ENCODE measurements at places on chromosomes 6 and 20.

GRCh38 chr6:1230689-1231605 is 81.0 kb upstream of the FOXQ1 start:
- DNase-seq: no peak

DNA sequence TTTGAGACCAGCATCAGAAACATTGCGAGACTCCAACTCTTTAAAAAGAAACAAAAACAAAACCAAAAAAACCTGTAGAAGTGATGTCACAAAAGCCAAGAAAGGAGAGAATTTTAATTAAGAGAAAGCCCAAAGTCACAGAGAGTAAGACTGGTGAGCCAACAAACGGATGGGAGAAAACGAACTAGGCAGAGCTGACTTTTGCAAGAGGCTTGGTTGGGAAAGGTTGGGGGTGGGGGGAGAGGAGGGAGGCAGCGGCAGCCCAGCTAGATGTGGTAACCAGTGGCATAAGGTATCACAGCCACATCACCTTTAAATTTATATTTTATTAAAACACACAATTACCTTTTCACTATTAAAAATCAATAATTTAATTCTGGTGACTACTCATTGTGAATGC is 23.5 kb downstream of the NOL7 start:
- no peak for DNase-seq

- DNase-seq: no peak
Observed at GRCh38 chr6:156164701-156165452, 612.3 kb upstream of the ARID1B start.

- DNase-seq: no peak
Observed at GRCh38 chr20:44618318-44618731, 33.2 kb downstream of the ADA start.

DNA sequence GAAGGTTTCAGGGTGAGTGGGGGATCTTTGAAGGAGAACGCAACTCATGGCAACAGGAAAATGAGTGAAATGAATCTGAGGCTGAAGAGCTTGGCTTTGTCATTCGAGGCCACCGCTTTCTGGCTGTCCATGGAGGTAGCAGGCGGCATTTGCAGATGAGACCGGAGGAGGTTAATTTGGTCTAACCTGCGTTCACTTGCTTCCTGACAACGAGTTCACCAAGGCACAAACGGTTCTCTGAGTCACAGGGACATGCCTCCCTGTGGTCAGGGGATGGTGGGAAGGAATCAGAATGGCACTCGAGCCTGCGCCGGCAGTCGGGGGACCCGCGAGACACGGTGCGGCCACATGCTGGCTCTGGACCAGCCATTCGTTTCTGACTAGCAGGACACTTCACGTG is 75.0 kb downstream of the IRF4 start:
- no peak for DNase-seq

GRCh38 chr6:38149531-38149930 is 330.0 kb downstream of the ZFAND3 start:
- DNase-seq: no peak

DNA sequence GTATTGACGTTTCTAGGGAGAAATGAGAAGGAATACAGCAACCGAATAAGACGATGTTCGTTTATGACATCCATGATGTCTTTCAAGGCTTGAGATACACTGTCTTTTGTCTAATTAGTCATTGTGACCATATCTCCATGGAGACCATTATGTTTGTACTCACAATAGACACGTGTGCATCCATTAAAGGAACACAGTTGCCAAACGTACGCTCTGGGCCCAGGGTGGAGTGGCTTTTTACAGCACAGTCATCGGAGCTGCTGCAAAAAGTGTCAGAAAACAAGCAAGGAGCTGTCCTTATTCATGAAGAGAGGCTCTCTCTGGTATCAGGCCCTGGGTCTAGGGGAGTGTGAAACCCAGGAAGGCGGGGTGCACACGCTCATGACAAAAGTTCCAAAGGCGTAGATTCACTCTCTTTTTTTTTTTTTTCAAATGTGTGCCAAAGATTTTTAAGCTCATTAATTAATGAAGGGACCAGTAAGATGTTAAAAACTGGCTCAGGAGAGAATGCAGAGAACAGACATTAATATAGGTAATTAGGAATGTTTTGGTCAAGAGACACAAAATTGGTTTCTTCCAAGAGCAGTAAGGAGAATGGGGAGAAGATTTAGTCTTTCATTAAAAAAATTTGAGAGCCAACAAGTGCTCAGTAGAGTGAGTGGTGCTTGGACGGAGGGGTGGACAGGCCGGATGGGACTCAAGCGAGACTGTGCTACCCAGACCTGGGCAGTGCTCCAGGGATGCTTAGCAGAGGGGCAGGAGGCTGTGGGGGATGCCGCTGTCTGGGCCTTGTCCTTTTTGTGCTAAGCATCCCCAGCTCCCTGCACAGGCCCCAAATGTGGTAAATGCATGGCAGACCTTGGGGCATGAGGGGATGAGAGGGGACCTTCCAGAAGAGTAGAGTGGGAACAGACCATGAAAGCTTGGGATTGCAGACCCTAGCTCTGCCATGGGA is 34.9 kb upstream of the GTSF1L start:
- DNase-seq: no peak

DNA sequence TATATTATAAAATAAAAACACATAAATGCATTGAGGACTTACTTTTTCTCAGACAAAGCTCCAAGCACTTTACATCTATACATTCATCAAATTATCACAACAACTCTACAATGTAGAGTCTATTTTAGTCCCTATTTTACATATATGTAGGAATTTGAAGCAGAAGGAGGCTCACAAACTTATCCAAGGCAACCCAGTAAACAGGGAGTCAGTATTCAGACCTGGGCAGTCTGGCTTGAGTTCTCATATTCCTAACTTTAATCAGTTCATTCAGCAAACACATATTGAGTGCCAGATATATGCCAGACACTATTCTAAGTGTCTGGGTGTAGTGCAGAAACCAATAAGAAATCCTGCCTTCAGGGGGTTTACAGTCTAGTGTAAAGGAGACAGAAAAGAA is 129.2 kb downstream of the C6orf58 start:
- no peak for DNase-seq

- DNase-seq: no peak
Observed at GRCh38 chr6:70700922-70701876, 33.5 kb downstream of the SMAP1 start.

GRCh38 chr6:33975661-33976436 is 170.0 kb downstream of the GRM4 start:
- no peak for DNase-seq

- peak; percentile 36 for DNase-seq
Observed at GRCh38 chr6:111481836-111482187, 1.2 kb downstream of the REV3L start.

DNA sequence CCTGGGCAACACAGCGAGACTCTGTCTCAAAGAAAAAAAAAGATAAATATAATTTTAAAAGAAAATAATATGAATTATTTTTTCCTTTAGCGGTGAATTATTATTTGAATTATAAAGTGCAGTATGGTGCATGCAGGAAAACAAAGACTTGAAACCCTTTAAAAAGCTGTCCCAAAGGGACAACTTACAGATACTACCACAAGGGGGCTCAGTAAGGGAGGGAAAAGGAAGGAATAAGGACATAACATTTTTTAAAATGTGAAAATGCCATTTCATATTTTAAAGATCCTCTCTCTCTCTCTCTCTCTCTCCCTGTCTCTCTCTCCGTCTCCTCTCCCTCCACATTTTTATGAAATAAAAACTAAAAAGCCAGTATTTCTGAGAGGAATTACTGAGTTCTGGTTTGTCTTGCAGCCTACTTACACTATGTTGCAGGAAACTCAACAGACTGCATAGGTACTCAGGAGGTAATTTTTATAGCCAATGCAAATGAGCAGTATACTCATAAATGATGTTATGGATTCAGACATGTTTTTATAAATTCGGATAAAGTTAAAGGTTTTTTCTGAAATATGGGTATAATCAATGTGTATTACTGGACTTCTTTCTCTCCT is 455.0 kb upstream of the GJE1 start:
- peak; percentile 46 for DNase-seq

DNA sequence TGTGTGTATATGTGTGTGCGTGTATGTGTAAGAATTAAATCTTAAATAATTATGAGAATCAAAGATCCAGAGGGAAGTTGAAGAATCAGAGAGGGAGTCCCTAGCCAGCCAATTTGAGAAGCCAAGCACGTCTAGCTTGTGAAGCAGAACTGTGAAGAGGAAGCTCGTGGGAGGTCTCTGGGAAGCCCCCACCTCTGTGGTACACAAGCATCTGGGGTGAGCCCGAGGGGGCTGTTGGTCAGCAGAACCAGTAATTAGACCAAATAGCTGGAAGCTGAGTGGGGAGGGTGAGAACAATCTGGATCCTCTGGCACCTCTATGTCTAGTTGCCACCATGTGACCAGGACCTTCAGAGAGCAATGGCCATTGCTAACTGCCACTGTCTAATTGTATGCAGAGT is 310.0 kb upstream of the PRND start:
- DNase-seq: no peak

DNA sequence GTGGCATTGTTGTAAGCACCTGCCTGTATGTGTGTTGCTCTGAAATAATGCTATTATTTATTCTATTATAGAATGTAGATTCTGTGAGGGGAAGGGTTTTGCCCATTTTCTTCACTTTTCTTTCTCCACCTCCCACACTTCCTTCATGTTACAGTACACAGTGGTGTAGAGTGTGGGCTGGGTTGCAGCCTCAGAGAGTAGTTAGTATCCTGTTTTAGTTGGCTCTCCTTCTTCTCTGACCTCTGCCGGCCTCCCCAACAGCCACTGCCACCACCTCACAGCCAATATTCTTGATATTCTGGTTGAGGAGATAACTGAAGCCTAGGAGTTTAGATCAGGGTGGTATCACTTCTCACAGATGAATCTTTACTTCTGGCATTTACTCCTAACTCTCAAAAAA is 143.4 kb downstream of the BCKDHB start:
- no peak for DNase-seq
